Smooth muscle cell of the coronary artery (primary cell): ENCODE measurements at places on chromosomes 6 and 20. TPM values are rescaled to one million over a fixed set of nuclear protein-coding genes. Genes with fewer than 3 reads are reported as not detected.

TCP11 gene
- total RNA-seq = 0.15 TPM in 1 of 2 replicates, not detected in the other

DNAH8 gene
- not detected in 2 replicates for total RNA-seq

EPPIN gene
- not detected in 2 replicates for total RNA-seq

SLC22A7 gene
- not detected in 2 replicates for total RNA-seq

VSX1 gene
- not detected in 2 replicates for total RNA-seq

SAMD3 gene
- 8.5 and 19.0 TPM in 2 replicates for total RNA-seq

AP5S1 gene
- 15.6 and 16.0 TPM in 2 replicates for total RNA-seq

C6orf58 gene
- total RNA-seq = not detected in 2 replicates

LY6G5C gene
- total RNA-seq = 0.15 TPM in 1 of 2 replicates, not detected in the other

KHDC1L gene
- total RNA-seq = not detected in 2 replicates

CYP39A1 gene
- under 0.01 and 2.1 TPM in 2 replicates for total RNA-seq

GSTA4 gene
- 19.1 and 25.3 TPM in 2 replicates for total RNA-seq

GRM1 gene
- under 0.01 TPM in 2 replicates for total RNA-seq

BPI gene
- 0.12 and 0.30 TPM in 2 replicates for total RNA-seq

RAB22A gene
- 7.4 and 10.3 TPM in 2 replicates for total RNA-seq

MATN4 gene
- 0.23 TPM in 1 of 2 replicates, not detected in the other for total RNA-seq

TBC1D22B gene
- total RNA-seq = 2.9 and 5.0 TPM in 2 replicates

CPXM1 gene
- total RNA-seq = 0.23 and 32.2 TPM in 2 replicates

GRM4 gene
- not detected in 2 replicates for total RNA-seq

GUCA1A gene
- total RNA-seq = 0.45 TPM in 1 of 2 replicates, not detected in the other

MUC21 gene
- total RNA-seq = not detected in 2 replicates

BEND6 gene
- total RNA-seq = 5.6 and 6.1 TPM in 2 replicates

DIDO1 gene
- total RNA-seq = 24.8 and 25.5 TPM in 2 replicates

WFDC2 gene
- total RNA-seq = not detected in 2 replicates

TRIM38 gene
- total RNA-seq = 6.8 and 10.5 TPM in 2 replicates
